ENCODE measurements at places on chromosomes 12 and 14.

DNA sequence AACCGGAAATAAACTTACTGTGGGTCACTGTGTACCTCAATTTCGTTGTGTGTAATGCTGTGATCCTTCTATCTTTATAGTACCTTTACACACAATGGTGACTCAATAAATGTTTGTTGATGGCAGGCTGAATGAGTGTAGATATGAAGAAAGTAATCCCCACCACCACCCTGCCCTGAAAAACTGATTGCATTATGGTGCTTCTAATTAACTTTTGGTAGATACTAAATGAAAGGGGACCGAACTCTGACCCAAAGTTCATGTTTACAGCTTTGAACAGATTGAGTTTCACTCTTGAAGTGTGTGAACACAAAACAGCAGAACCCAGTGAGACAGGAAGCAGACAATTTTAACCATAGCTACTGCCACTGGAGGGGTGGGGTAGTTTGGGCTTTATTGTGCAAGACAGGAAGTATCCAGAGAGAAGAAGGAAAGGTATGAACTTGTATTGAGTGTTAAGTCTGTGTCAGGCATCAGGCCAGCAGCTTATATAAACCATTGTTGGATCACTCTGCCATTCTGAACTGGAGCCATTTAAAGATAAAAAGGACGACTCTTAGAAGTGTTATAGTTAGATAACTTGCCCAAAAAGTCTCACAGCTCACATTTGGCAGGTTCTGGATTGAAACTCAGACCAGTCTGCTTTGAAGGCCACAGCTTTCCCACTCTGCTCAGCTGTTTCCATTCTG lies 197.0 kb upstream of the AMIGO2 start:
- DNase-seq: no peak

GRCh38 chr12:95922231-95922630 lies 20.2 kb downstream of the CCDC38 start:
- no peak for DNase-seq

- DNase-seq: no peak
Observed at GRCh38 chr14:66652525-66653106, 144.7 kb downstream of the GPHN start.

DNA sequence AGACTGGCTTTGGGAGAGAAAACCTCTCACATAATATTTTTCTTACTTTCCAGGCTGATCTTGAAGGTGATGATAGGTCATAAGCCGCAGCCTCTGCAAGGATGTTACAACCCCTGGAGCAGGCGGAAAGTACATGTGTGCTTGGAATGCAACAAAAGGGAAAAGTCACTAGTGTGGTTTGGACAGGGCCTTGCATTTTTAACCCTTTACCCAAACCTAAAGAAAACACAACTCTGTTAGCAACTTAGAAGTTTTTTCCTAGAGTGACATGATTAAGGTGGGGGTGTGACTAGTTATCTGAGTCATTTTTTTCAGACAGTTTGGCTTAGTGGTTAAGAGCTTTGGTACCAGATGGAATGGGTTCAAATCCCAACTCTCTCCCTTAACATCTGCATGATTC lies 97.0 kb downstream of the TMEM30B start:
- DNase-seq: no peak

- no peak for DNase-seq
Observed at GRCh38 chr12:99522456-99522855, 125.1 kb upstream of the GARIN6 start.

- no peak for DNase-seq
Observed at GRCh38 chr14:73613046-73613383, 698 bp downstream of the ACOT6 start.

DNA sequence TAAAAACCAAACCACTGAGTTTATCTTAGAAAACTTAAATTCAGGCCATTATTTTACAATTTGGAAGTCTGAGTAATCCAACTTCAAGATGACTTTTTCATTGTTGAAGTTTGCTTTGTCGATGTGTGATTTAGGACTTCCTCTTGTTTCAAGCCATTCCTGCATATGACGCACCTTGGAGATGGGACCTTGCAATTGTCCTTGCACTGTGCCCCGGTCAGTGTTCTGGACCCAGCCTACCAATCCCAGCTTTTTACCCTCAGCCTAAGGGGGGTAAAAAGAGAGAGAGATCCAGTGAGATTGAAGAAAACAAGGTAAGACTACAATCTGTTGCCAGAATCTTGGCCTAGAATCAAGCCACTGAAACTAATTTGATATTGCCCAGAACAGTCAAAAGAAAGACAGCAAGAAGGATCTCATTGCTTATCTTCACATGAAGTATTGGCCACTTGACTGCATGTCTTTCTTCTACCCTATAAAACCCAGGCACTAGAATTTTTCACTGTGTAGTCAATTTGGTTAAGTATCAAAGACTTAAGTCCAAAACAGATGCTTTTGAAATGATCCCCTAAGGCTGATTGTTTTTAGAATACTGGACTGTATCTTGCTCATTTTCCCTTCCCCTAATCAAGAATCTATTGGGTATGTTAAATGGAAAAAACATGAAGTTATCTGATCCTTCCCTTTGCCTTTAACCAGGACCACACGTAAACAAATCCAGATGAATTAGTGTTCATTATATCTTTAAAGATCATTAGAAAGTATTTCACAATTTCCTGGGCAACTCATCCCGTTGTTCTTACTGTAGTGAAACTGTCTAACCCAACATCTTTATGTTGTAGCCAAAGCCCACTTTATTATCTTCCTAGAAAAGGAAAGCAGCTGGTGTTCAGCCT lies 2.4 kb upstream of the MLH3 start:
- no peak for DNase-seq

- DNase-seq: no peak
Observed at GRCh38 chr12:15757553-15758255, 31.5 kb downstream of the EPS8 start.

DNA sequence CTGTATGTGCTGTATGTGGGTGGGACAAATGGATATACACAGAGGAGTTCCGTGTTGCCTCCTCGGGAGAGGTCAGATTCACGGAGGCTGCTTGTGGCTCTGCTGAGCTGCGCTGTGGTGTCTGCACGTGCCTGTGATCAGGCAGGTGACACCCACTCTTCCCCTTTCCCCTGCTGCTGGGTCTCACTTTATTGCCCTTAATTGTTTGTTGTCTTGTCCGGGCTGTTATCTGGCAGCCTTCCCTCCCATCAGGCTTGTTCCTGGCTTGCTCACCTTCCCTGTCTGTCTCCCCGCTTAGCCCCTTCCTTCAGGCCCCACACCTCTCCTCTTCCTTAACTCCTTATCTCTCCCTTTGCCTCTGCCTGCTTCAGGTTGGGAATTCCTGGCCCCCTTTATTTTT lies 13.5 kb downstream of the WNT5B start:
- no peak for DNase-seq

DNA sequence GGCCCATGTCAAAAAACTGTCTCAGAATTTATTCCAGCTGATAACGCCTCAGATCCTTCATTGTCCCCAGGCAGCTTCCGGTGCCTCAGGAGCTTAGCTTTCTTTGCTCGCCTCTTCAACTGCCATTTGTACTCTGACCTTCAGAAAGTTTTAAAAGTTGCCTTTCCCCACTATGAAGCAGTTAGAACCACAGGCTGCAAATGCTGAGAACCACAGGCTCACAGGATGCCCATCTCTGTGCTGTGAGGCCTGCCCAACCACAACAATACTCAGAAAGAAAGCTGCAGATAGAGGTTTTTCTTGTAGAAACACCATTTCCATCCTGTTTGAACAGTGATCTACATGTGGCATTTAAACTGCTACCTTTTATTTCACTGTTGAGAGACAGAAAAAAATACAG lies 131.1 kb downstream of the PRKCH start:
- DNase-seq: no peak

- no peak for DNase-seq
Observed at GRCh38 chr12:122747224-122748135, 5.1 kb upstream of the DENR start.

DNA sequence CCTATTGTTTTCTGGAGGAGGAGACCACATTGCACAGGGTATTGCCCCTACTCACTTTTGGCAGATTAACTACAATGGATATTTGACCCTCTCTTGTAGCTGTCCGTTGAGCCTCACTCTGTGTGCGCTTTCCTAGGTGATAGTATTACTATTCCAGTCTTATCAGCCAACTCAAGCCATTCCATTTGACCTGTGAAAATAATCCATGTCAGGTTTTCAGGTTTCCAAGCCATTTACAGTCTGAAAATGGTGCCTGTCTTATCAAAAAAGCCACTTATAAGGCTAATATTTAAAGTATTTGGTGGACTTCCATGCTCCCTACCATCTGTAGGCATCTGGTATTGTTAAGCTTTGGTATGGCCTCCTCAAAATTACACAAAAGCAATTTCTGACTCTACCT lies 29.6 kb upstream of the KLRD1 start:
- DNase-seq: no peak

DNA sequence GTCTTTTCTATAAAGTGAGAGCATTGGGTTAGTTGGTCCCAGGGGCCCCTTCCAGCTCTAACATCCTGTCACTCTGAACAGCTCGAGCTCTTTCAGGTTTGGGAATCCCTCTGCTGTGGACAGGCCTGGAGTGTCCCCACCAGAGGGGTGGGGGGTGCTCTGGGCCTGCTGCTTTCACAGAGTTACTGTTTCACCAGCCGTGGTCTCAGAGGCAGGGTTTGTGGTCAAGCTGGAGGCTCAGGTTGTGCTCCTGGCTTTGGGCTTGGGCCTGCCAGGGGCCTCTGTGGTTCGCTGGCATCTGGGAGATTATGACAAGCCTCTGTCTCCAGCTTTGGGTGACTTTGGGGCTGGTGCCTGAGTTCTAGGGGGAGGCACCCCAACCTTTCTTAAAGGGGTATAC lies 59.6 kb downstream of the FBXL14 start:
- DNase-seq: no peak

DNA sequence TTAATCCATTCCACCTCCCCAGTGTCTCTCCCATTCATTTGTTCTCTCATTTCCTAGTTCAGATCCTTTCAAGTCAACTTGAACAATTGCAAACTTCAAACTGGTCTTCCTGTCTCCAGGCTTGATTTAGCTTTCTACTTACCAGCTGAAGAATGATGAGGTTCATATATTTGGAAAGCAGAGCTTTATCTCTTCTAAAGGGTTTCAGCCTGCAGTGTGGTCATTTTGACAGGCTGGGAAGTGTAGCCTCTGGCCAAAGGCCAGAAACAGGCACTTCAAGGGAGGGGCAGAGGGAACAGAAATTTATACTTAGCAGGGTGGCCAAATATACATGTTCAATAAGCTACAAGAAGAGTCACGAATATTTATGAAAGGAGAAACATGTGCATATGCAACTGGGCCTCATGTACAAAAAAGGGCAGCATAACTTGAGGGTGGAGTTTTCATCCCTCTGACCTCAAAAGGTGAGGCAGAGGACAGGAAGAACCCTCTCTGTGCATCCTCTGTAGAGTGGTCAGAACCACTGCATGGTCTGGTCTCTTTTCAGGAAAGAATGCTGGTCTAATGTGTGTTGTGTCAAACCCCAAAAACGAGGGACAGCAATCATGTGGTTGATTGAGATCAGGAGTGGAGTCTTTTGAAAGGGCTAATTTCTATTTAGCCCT lies 34.0 kb upstream of the HECTD1 start:
- DNase-seq: no peak

DNA sequence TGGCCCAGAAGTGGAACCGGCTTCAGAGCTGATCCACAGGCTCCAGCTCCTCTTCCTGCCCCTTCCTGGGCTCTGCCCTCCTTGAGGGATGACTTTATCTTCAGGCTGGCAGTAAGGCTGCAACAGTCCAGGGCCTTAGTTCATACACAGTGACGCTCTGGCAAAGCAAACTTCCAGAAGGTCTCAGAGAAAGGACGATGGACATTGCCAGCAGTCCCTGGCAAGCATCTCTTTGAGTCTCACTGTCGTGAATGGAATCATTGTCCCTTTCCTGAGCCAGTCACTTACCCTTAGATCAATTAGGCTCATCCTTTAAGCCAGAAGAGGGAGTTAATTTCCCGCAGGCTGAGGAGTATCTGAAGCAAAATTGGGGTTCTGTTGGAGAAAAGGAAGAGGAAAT lies 8.6 kb downstream of the AK7 start:
- no peak for DNase-seq

- DNase-seq: no peak
Observed at GRCh38 chr14:58066115-58066514, 85.9 kb downstream of the ARMH4 start.

GRCh38 chr14:53149668-53150316 lies 3.3 kb downstream of the DDHD1 start:
- no peak for DNase-seq

DNA sequence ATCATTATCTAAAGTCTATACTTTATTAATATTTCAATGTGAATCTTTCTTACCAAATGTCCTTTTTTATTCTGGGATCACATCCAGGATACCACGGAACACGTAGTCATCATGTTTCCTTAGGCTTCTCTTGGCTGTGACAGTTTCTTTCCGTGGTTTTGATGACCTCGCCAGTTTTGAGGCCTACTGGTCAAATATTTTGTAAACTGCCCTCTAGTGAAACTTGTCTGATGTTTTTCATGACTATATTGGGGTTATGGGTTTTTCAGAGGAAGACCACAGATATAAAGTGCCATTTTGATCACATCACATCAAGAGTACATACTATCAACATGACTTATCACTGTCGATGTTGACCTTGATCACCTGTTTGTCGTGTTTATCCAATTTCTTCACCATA lies 14.1 kb upstream of the SERPINA6 start:
- no peak for DNase-seq

- DNase-seq: no peak
Observed at GRCh38 chr12:70353780-70354660, 12.1 kb upstream of the KCNMB4 start.

- no peak for DNase-seq
Observed at GRCh38 chr14:102759456-102760187, 17.6 kb upstream of the TRAF3 start.

- no peak for DNase-seq
Observed at GRCh38 chr14:24674204-24674970, 40.4 kb upstream of the GZMB start.

DNA sequence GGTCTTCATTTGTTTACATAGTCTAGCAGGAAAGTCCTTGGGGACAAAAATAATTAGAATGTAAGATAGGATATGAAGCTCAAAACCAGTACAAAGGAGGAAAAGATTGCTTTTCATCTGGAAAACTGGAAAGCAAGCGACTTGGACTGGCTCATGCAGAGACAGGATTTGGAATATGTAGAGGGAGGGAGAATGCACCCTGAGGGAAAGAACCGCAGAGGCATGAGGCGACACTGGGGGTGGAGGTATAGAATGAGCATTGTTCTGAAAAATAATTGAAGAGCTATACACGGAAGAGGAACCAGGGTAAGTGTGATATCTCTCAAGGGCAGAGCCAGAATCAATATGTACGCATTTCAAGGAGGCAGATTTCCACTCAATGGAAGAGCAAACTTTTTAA lies 85.5 kb downstream of the PLEKHG3 start:
- DNase-seq: no peak

GRCh38 chr12:68290126-68290525 lies 36.7 kb upstream of the IL22 start:
- no peak for DNase-seq

DNA sequence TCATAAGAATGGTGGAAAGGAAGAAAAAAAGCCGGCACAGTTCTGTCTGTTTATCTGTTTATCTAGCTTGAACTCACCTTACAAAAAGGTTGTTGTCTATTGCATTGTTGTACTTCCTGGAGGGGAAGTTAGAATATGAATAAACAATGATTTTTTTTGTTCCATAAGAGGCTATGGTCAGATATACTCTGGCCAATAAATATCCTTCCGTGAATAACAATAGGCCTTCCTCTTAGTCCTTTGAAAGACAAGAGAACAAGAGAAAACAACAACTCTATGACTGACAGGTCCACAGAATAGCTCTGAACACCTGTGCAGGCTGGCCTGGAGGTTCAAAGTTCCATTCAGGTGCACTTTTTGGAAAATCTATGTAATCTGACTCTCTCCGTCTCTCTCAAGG lies 192.8 kb upstream of the KRR1 start:
- DNase-seq: no peak
